Cardiac atrium fibroblast (primary cell): ENCODE measurements at places on chromosomes 7 and 10. TPM values are rescaled to one million over a fixed set of nuclear protein-coding genes. Genes with fewer than 3 reads are reported as not detected.

SPAM1 gene
- total RNA-seq, result not detected in 2 replicates

OR2A14 gene
- total RNA-seq, result not detected in 2 replicates

TET1 gene
- total RNA-seq, result 2.6 and 4.9 TPM in 2 replicates

DNAAF5 gene
- 26.6 and 37.9 TPM in 2 replicates for total RNA-seq

GIMAP2 gene
- total RNA-seq, result 0.81 and 5.2 TPM in 2 replicates

ZNF365 gene
- total RNA-seq, result 0.16 and 0.36 TPM in 2 replicates

ZWINT gene
- total RNA-seq, result 10.2 and 17.1 TPM in 2 replicates

CC2D2B gene
- total RNA-seq, result not detected in 2 replicates

CDH23 gene
- total RNA-seq, result 0.18 TPM in 1 of 2 replicates, not detected in the other
